ENCODE measurements at places on chromosomes 5 and 9.

- no peak for DNase-seq
These were observed 87.5 kb downstream of the TTLL11 start for GRCh38 chr9:122005597-122005996.

DNA sequence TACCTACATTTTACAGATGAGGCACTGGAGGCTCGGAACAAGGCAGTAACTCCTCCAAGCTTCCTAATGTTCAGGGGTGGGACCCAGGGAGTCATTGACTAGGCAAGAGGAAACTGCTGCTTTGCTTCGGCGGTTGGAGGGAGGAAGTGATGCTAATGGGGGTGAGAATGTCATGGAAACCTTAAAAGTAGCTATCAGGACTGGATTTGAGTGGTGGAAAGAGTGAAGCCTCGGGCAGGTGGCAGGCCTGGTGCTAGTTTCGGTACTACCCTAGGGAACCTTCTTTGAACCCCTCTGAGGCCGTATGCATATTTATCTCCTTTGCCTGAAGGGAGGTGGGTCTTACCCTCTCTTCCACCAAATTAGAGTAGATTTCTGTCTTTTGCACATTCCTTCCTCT lies 1.6 kb downstream of the BSPRY start:
- DNase-seq: peak; percentile 85

GRCh38 chr9:7439355-7439995 lies 360.1 kb downstream of the DMAC1 start:
- no peak for DNase-seq

- DNase-seq: no peak
These were observed 18.3 kb downstream of the PDGFRB start for GRCh38 chr5:150137168-150137957.

GRCh38 chr9:119649205-119649604 lies 280.0 kb upstream of the BRINP1 start:
- no peak for DNase-seq

- DNase-seq: peak; percentile 16
These were observed 55.9 kb upstream of the KCNMB1 start for GRCh38 chr5:170444969-170445505.

DNA sequence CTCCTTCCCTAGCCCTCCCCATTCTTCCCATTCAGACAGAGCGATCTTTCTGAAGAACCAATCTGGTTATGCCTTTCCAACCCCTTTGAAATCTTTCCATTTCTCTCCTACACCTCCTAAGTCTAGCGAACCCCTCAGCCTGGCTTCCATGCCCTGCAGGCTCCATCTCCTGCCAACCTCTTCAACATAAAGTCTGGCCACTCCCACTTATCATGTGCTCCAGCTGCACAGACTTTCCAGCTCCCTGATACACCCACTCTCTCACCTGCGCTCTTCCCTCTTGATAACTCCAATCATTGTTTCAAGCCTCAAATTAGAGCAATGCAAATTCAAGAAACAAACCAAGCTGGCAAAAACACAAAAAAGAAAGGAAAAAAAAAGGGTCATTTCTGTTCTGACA lies 3.8 kb upstream of the ORM1 start:
- no peak for DNase-seq

DNA sequence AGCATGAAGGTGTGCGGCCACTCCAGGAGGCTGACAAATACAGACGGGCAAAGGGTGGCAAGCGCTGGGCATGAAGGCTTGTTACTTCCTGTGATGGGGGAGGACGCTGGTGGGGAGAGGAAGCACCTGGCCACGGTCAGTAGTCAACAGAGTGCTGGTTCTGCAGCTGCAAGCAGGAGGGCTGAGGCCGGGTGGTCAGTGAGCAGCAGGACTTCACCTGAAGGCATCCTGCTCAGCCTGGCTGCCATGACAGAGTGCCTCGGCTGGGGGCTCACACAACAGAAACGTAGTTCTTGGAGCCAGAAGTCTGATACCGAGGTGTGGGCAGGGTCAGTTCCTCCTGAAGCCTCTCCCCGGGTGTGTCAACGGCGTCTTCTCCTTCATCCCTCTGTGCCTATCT lies 118.6 kb upstream of the IRX4 start:
- no peak for DNase-seq

- no peak for DNase-seq
These were observed 103.7 kb upstream of the TARS1 start for GRCh38 chr5:33336891-33337636.

GRCh38 chr5:36606428-36607113 lies at the start of gene SLC1A3:
Gene SLC1A3, plus strand, starts transcription at chr5:36606606. Its CDS starts 1,818 bp downstream, at chr5:36608424.
- peak; percentile 70 for DNase-seq

DNA sequence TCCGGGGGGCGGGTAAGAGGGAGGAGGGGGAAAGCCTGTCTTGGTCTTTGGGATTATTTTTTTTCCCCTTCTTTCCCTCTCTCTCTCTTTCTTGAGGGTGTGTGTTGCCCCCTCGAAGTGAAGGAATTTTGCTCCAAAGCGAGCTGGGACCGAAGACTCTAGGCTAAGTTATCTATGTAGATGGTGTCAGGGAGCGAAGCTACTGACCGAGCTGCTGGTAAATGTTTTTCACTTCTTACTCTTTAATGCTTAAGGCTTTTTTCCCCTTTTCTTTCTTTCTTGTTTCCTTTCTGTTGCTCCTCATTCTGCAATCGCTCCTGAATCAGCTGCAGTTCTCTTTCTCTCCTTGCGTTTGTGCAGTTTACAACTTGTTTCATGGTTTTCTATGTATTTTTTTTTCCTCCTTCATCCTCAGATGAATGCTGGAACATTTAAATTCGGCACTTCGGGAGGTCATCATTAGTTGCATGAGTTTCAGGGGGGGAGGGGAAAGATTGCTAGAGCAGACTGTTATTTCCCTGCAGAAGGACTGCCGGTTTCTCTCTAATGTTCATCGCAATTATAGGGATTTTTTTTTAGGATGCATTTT lies 1312.0 kb upstream of the WWC1 start:
- DNase-seq: peak; percentile 29

- peak; percentile 71 for DNase-seq
These were observed 993 bp upstream of the RALGDS start for GRCh38 chr9:133121915-133122550.

GRCh38 chr9:101184813-101185278 lies 156.3 kb downstream of the PLPPR1 start:
- DNase-seq: no peak

- DNase-seq: peak; percentile 95
These were observed 1.8 kb downstream of the RNF130 start for GRCh38 chr5:180069589-180070247.

DNA sequence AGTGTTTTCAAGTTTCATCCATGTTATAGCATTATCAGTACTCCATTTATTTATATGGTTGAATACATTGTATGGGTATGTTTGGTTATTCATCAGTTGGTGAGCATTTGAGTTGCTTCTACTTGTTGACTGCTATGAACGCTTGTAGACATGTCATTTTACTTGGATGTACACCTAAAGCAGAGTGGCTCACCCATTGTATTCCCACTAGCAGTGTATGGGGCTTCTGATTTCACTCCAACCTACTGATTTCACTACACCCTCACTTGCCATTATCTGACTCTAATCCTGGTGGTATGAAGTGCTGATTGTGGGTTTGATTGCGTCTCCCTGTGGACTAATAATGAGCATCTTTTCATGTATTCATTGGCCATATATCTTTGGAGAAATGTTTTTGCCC lies 9.5 kb downstream of the NPM1 start:
- DNase-seq: no peak

- no peak for DNase-seq
These were observed 47.7 kb upstream of the GLRX start for GRCh38 chr5:95870105-95870672.

GRCh38 chr5:100791391-100791790 lies 111.7 kb downstream of the ST8SIA4 start:
- no peak for DNase-seq

GRCh38 chr5:33312571-33313549 lies 127.9 kb upstream of the TARS1 start:
- DNase-seq: peak; percentile 22

DNA sequence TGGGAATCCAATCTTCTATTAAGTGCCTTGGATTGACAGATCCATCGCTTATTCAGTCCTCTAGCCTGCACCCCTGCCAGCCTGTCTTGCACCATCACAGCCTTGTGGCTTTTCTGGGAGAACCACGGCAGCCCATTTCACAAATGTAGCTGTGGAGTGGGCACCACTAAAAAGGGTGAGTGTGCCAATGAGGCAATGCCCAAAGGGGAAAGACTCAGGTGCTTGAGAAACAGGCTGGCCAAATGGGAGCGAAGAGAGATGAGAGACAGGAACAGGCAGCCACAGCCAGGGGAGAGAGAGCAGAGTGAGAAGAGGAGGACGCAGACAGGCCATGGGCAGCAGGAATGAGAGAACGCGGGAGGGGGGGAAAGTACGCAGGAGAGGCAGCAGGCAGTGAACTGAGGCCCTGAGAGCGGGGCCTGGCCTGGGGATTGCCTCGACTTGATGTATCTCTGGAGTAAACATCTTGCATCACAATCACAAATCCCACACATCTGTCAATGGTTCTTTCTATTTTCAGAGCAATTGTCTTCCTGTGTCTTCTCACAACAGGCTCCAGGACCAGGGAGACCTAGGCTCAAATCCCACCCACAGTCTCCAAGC lies 173.1 kb downstream of the SYK start:
- no peak for DNase-seq

GRCh38 chr9:135908093-135908753 lies 877 bp upstream of the CAMSAP1 start:
- no peak for DNase-seq
